Kidney glomerular epithelial cell (primary cell): ENCODE measurements at places on chromosomes 3 and 15.

DNA sequence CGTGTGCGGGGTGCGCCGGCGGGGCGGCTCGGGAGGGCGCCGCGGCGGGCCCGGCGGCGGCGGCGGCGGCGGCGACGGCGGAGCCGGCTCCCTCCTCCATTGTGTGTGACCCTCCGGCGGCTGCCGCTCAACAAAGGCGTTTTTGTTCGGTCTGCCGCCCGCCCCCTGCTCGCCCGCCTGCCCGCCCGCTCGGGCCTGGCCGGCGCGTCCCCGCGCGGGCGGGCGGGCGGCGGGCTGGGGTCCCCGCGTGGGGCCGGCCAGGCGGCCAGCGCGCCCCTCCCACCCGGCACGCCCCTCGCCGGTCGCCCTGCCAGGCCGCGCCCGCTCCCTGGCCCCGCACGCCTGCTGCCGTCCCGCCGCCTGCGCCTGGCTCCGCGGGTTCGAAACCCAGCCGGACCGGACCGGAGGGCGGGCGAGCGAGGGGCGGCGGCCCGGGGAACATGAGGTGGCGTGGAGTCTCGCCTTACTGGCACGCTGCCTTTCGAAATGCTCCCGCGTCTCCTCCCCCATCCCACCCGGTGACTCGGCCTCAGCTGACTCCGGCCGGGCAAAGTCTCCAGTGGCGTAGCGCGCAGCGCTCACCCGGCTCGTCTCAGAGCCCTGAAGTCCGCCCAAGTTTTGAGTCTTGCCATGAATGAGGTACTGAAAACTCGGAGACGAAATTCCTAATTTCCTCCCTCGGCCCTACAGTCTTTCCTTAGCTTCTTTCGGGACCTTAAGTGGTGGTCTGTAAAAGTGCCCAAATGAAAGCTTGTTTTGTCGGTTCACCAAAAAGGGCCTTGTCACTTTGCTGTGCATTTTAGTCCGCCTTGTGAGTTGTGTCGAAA, 588 bp downstream of the MAPK6 start:
- DNase-seq: peak; percentile 43

DNA sequence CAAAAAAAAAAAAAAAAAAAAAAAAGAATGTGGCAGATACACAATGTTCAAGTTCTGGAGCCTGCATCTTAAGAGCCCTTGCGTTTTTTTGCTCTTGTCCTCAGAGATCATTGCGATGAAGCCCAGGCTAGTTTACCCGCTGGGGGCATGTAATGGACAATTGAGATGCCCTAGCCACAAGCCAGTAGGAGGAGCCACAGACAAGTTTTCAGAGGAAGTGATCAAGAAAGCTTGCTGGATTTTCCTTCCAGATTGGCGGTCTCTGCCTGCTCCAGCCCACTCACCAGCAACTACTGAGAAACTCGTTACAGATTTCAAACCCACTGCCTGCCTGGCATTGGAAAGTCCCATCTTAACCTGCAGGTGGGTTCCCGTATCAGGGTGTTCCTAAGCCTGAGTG, 192.1 kb upstream of the EOMES start:
- no peak for DNase-seq

DNA sequence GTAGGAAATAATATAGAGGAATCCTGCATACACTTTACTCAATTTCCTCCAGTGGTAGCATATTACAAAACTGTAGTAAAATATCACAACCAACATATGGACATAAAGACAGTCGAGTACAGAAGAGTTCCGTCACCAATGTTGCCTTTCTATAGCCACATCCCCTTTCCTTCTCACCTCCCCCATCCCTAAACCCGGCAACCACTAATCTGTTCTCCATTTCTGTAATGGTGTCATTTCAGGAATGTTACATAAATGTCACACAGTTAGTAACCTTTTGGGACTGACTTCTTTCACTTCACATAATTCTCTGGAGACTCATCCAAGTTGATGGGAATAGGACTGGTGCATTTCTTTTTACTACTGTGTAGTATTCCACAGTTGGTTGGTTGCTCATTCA, 41.4 kb upstream of the ATG7 start:
- no peak for DNase-seq

GRCh38 chr15:74240002-74240568, 4.0 kb downstream of the CCDC33 start:
- peak; percentile 90 for DNase-seq

GRCh38 chr15:99993262-99993661, 260.0 kb upstream of the LYSMD4 start:
- no peak for DNase-seq

DNA sequence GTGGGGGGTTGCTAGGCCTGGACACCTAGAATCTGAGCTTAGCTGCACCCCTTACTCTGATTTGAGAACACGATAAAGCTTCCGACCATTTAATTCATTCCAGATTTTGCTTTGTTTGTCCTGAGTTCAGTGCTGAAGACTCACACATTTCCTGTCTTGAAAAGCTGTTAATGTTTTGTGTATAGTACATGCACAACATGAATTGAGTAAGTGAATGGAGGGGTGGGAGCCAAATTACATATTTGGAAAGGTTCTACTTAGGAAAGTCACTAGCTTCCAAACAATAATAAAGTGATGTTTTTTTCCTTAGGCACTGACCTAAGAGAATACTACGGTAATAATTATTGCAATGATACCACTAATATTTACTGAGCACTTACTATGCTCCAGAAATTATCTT, 955.2 kb upstream of the NR2F2 start:
- DNase-seq: no peak

DNA sequence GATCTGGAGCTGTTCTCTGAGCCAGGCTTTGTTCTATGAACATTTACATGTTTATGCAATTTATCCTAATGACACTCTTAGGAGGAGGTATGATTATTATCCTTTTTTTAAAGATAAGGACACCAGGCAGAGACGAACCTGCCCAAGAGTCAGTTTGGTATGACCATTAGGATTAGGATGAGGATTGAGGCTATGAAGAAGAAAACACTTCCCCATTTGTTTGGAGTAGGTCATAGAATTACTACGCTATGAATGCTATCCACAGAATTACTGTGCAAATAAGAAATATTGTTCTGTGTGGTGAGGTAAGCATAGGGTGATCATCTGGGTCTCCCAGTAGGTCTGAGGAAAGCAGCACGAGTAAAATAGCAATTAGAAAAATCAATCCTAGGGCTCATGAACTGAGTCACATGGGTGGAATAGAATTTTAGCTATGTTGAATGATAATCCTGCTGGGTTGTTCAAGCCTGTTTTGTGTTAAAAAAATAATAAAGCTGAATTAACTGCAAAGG, 23.9 kb downstream of the EIF4E3 start:
- no peak for DNase-seq

- DNase-seq: peak; percentile 69
Measured at GRCh38 chr3:109081746-109082510, 36.0 kb downstream of the MORC1 start.
